ENCODE measurements at places on chromosomes 13 and 19. TPM values are rescaled to one million over a fixed set of nuclear protein-coding genes. Genes with fewer than 3 reads are reported as not detected.
A peak's percentile ranks its signal among the peaks of the same experiment; 100 is the strongest.

The ZNF582 gene
- polyA plus RNA-seq, result 8.7 TPM

The DACH1 gene
- polyA plus RNA-seq, result 0.08 TPM

GRCh38 chr19:18762125-18763023 lies 28.7 kb downstream of the COMP start:
- no peak for DNase-seq
- H3K27me3 ChIP-seq, result no peaks in the 10 kb centered on the region
- no peaks in the 10 kb centered on the region for H3K4me1 ChIP-seq
- H3K36me3 ChIP-seq, result peaks cover 4% of the 10 kb centered on the region
- no peak overlapping the region for H3K27ac ChIP-seq

GRCh38 chr19:9308091-9308770 lies 1.4 kb downstream of the ZNF699 start:
- no peak for DNase-seq
- peak overlapping the region; percentile 93 for H3K4me3 ChIP-seq
- peaks cover 36% of the 10 kb centered on the region for H3K4me1 ChIP-seq
- peaks cover 17% of the 10 kb centered on the region for H3K36me3 ChIP-seq
- H3K27ac ChIP-seq, result peak overlapping the region; percentile 95

GRCh38 chr19:53883231-53883661 lies 1.2 kb downstream of the PRKCG start:
- H3K27ac ChIP-seq, result no peak overlapping the region
- DNase-seq, result no peak
- H3K36me3 ChIP-seq, result no peaks in the 10 kb centered on the region
- no peak overlapping the region for H3K4me3 ChIP-seq
- peaks cover 8% of the 10 kb centered on the region for H3K27me3 ChIP-seq
- H3K4me1 ChIP-seq, result peaks cover 6% of the 10 kb centered on the region

- H3K4me3 ChIP-seq, result no peak overlapping the region
- no peak for DNase-seq
- peaks cover 20% of the 10 kb centered on the region for H3K27me3 ChIP-seq
- H3K36me3 ChIP-seq, result peaks cover 32% of the 10 kb centered on the region
Observed at GRCh38 chr13:99378985-99379733, 72.0 kb upstream of the GPR183 start.

GRCh38 chr13:30409886-30410704 lies 12.2 kb upstream of the UBE2L5 start:
- no peaks in the 10 kb centered on the region for H3K36me3 ChIP-seq
- H3K4me3 ChIP-seq, result no peak overlapping the region
- peaks cover 30% of the 10 kb centered on the region for H3K4me1 ChIP-seq

DNA sequence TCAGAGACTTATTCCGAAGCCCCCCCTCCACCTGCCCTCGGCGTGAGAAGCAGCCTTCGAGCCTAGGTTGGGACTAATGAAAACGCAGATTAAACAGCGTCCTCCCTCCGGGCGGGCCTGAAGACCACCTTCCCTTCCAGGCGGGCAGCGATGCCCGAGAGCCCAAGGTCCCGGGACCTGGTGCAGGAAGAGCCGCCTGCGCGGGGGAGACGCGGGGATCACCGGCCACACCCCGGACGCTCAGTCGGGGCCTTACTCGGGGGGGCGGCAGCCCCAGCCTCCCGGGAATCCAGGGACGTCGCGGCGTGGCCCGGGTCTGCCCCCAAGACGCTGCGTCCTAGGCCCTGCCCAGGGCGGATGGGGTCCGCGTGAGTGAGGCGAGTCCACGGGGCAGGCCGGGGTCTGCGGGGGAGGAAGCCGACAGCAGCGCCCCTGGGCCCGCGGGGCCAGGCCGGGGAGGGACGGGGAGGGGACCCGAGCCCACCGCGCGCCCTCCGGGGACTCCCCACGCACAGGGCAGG lies 33.3 kb upstream of the SPACA7 start:
- H3K27ac ChIP-seq, result no peak overlapping the region
- H3K36me3 ChIP-seq, result no peaks in the 10 kb centered on the region
- H3K4me3 ChIP-seq, result no peak overlapping the region
- DNase-seq, result no peak

DNA sequence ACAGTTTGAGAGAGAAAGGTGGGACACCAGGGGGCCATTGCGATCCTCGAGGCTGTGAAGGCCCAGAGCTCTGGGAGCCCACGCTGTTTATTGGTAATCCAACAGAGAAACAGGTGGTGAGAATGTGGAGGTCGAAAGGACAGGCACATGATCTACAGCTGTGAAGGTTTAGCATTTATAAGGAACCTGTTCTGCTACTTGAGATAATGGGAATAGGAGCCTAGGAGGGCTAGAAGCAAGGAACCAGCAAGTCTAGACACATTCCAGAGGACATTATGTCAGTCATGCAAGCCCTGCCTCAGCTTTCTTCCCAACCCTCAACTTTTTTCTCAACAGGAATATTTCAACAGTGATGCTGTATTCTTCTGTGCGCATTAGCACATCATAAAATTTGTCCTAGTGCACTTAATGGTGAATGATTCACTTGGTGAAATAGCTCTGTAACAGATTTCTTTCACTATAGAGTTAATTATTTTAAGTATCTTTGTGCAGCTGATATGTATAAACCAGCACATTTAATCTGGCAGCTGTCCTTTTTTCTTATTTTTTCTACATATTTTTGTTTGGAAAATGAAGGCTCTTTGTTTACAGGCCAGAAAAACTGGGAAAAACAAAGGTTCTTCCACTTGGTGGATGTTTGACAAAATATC lies 25.4 kb downstream of the ZNF90 start:
- H3K27me3 ChIP-seq, result no peaks in the 10 kb centered on the region
- no peaks in the 10 kb centered on the region for H3K4me1 ChIP-seq
- H3K4me3 ChIP-seq, result no peak overlapping the region
- no peak for DNase-seq

The ZNF284 gene
- 0.24 TPM for polyA plus RNA-seq

DNA sequence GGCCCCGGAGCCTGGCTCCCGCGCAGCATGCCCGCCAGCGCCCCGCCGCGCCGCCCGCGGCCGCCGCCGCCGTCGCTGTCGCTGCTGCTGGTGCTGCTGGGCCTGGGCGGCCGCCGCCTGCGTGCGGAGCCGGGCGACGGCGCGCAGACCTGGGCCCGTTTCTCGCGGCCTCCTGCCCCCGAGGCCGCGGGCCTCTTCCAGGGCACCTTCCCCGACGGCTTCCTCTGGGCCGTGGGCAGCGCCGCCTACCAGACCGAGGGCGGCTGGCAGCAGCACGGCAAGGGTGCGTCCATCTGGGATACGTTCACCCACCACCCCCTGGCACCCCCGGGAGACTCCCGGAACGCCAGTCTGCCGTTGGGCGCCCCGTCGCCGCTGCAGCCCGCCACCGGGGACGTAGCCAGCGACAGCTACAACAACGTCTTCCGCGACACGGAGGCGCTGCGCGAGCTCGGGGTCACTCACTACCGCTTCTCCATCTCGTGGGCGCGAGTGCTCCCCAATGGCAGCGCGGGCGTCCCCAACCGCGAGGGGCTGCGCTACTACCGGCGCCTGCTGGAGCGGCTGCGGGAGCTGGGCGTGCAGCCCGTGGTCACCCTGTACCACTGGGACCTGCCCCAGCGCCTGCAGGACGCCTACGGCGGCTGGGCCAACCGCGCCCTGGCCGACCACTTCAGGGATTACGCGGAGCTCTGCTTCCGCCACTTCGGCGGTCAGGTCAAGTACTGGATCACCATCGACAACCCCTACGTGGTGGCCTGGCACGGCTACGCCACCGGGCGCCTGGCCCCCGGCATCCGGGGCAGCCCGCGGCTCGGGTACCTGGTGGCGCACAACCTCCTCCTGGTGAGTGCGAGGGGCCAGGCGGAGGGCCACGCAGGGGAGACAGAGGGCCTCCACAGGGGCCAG lies at the start of gene KL:
TSS of gene KL (plus strand) at position 10 of the 909 bp plus-strand sequence. CDS start at position 28, 18 bp downstream.
- H3K4me3 ChIP-seq, result peak within 1 kb of the TSS; percentile 9
- peaks cover 16% of the 10 kb centered on the region for H3K4me1 ChIP-seq
- H3K27ac ChIP-seq, result no peak within 1 kb of the TSS

GRCh38 chr19:519449-519865 lies 12.1 kb upstream of the CDC34 start:
- H3K27ac ChIP-seq, result no peak overlapping the region
- peaks cover 9% of the 10 kb centered on the region for H3K4me1 ChIP-seq
- no peak for DNase-seq
- H3K4me3 ChIP-seq, result no peak overlapping the region
- H3K27me3 ChIP-seq, result no peaks in the 10 kb centered on the region

DNA sequence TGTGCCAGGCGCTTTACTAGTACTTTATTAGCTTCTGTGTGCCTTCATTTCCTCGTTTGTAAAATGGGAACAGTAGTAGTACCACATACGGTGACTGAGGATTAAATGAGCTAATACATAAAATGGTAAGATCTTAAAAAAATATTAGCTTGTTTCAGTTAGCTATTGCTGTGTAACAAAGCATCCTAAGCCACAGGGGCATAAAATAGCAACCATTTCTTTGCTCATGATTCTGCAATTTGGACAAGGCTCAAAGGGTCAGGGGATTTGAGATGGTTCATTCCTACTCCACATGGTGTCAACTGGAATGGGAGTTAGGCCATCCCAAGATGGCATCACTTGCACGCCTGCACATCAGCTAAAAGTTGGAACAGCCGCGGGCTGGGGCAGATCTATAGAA lies 13.3 kb downstream of the DYRK1B start:
- no peaks in the 10 kb centered on the region for H3K27me3 ChIP-seq
- no peak overlapping the region for H3K27ac ChIP-seq
- no peak overlapping the region for H3K4me3 ChIP-seq
- H3K36me3 ChIP-seq, result peaks cover 4% of the 10 kb centered on the region
- no peak for DNase-seq
- H3K4me1 ChIP-seq, result peaks cover 14% of the 10 kb centered on the region

DNA sequence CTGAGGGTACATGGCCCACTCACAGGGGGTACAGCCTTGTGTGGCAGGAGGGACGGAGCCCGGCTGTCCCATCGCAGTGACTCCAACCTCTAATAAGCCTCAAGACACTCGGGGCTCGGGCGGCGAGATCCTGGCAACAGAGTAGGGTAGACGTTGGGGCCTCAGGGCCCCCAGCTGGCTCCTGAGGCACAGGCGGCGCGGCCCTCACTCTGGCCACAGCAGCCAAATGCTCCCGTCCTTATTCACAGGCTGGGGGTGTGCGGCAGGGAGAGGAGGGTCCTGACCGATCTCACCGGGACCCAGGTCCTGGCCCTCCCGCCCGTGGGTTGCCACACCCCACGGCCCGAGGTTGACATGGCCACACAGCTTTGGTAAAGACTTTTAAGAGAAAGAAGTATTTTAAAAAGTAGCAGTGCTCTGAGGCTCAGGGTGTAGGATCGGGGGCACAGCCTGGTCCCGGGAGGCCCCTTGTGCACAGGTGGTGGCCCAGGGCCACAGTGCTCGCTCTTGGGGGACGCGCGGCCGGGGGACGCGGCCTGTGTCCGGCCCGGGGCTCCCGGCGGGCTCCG lies 7.6 kb downstream of the SLC39A3 start:
- H3K27me3 ChIP-seq, result no peaks in the 10 kb centered on the region
- H3K36me3 ChIP-seq, result peaks cover 9% of the 10 kb centered on the region
- no peak overlapping the region for H3K4me3 ChIP-seq
- H3K27ac ChIP-seq, result peak overlapping the region; percentile 46
- H3K4me1 ChIP-seq, result peaks cover 13% of the 10 kb centered on the region

The CLDND2 gene
- polyA plus RNA-seq, result not detected

- H3K27me3 ChIP-seq, result no peaks in the 10 kb centered on the region
- H3K4me3 ChIP-seq, result no peak overlapping the region
- peaks cover 14% of the 10 kb centered on the region for H3K36me3 ChIP-seq
- H3K4me1 ChIP-seq, result peaks cover 29% of the 10 kb centered on the region
Observed at GRCh38 chr19:21396121-21396520, 812 bp upstream of the ZNF493 start.

The KIR2DL3 gene
- 81.1 TPM for polyA plus RNA-seq

The F2RL3 gene
- 0.48 TPM for polyA plus RNA-seq

GRCh38 chr13:102779436-102780159 lies 6.0 kb upstream of the TEX30 start:
- H3K27me3 ChIP-seq, result no peaks in the 10 kb centered on the region
- peaks cover 35% of the 10 kb centered on the region for H3K4me1 ChIP-seq
- no peaks in the 10 kb centered on the region for H3K36me3 ChIP-seq

GRCh38 chr13:76293751-76294150 lies 592.5 kb downstream of the KCTD12 start:
- H3K27ac ChIP-seq, result no peak overlapping the region
- H3K27me3 ChIP-seq, result no peaks in the 10 kb centered on the region
- DNase-seq, result no peak
- no peaks in the 10 kb centered on the region for H3K4me1 ChIP-seq

DNA sequence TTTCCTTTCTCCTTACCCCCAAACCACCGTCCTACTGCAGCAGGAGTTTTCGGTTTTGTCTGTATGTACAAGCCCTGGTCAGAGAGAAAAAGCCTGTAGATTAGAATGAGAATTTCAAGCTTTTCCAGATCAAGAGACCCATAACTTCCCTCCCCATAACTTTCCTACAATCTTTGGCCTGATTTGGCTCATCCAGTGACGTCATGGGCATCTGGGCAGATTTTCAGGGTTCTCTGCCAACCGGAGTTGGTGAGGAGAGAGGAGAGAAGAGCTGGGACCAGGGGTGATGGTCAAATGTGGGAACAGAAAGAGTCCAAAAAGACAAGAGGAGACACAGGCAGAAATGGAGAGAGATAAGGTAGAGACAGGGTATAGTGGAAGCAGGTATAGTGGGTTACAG lies 10.5 kb downstream of the IZUMO2 start:
- no peak overlapping the region for H3K27ac ChIP-seq
- peak overlapping the region; percentile 26 for H3K4me3 ChIP-seq
- no peaks in the 10 kb centered on the region for H3K36me3 ChIP-seq

- H3K27me3 ChIP-seq, result peaks cover 20% of the 10 kb centered on the region
- DNase-seq, result peak; percentile 47
- peaks cover 12% of the 10 kb centered on the region for H3K4me1 ChIP-seq
- H3K27ac ChIP-seq, result peak within 1 kb of the TSS; percentile 13
- peak within 1 kb of the TSS; percentile 92 for H3K4me3 ChIP-seq
Observed at GRCh38 chr13:20702915-20703779, at the start of gene IL17D. IL17D (plus strand) TSS chr13:20703699; CDS start chr13:20704002, 303 bp downstream.

GRCh38 chr19:55066107-55066709 lies 3.3 kb upstream of the RDH13 start:
- no peak overlapping the region for H3K27ac ChIP-seq
- no peak for DNase-seq
- H3K4me1 ChIP-seq, result peaks cover 25% of the 10 kb centered on the region
- H3K27me3 ChIP-seq, result peaks cover 24% of the 10 kb centered on the region
- no peaks in the 10 kb centered on the region for H3K36me3 ChIP-seq

DNA sequence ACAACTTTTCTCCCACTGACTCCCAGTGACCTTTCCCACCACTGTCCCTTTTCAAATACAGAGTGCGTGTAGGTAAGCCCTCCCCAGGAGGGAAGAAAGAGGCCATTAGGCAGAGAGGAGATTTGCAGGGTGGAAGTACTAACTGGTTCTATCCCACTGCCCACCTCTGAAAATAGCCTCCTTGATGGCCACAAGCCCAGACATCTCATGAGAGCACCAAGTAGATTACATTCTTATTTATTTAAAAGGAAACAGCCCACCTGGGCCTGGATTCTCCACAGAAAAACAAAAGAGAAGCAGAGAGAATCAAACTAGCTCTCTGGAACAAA lies 445.3 kb downstream of the FOXO1 start:
- DNase-seq, result no peak
- no peaks in the 10 kb centered on the region for H3K36me3 ChIP-seq
- H3K27ac ChIP-seq, result peak overlapping the region; percentile 91
- peaks cover 3% of the 10 kb centered on the region for H3K27me3 ChIP-seq

GRCh38 chr13:104650431-104650830 lies 1584.2 kb upstream of the SLC10A2 start:
- H3K27ac ChIP-seq, result no peak overlapping the region
- no peak overlapping the region for H3K4me3 ChIP-seq
- H3K4me1 ChIP-seq, result no peaks in the 10 kb centered on the region
- no peak for DNase-seq
- peaks cover 5% of the 10 kb centered on the region for H3K27me3 ChIP-seq
- H3K36me3 ChIP-seq, result no peaks in the 10 kb centered on the region

Data from immature natural killer cell (primary cell).